ENCODE measurements at places on chromosomes 6 and 20. TPM values are rescaled to one million over a fixed set of nuclear protein-coding genes. Genes with fewer than 3 reads are reported as not detected.

Gene CRIP3
- not detected for total RNA-seq

Gene PREX1
- 16.3 TPM for total RNA-seq

Gene NT5E
- total RNA-seq: 18.7 TPM

Gene EPPIN
- total RNA-seq: not detected

Gene CALHM5
- 0.81 TPM for total RNA-seq

Gene NR2E1
- not detected for total RNA-seq
